D341Med (cell line): ENCODE measurements at places on chromosomes 6 and 20.

DNA sequence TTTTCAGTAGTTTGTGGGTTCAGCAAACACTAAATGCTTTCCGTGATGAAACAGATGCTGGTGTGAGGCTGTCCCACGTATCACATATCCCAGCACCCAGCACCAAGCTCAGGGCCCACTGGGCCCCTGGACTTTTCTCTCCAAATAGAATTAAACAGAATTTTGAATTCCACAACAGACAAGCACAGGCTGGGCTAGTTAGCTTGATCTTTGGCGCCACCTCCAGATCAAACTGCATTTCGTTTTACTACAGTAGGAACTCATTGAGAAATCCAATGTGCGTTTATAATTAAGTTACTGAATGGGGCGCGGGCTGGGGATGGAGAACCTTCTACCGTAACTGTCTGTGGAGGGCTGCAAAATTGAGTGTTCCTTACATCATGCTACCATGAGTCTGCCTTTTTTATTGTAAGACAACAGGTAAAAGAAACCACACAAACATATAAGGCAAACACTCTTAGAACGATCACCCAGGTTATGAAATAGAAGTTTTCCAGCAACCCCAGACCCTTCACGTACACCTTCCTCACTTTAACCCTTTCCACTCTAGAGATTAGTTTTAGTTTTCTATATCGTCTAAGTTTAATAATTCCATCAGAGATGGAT is 107.8 kb downstream of the ZFP64 start:
- peak; percentile 63 for DNase-seq

DNA sequence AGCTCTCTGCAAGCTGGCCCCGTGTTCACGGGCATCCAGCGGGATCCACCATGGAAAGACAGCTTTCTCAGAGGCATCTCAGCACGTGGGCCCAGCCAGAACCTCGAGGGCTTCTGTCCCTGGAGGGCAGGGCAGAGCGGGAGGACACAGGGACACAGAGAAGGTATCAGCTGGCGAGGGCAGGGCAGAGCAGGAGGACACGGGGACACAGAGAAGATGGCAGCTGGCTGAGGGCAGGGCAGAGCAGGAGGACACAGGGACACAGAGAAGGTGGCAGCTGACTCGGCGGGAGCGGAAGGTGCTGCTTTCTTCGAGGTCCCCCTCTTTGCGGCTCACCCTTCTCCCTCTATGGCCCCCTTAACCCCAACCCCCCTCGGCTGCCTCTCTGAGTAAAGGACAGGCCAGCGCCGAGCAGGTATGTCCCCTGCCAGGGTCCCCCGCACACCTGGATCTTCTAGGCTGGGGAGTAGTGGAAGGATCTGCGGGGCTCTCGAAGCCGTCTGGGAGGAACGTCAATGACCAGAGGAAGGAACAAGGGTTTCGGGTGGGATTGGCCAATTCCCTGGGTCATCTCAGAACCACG is 28.9 kb upstream of the BHLHE23 start:
- no peak for DNase-seq

DNA sequence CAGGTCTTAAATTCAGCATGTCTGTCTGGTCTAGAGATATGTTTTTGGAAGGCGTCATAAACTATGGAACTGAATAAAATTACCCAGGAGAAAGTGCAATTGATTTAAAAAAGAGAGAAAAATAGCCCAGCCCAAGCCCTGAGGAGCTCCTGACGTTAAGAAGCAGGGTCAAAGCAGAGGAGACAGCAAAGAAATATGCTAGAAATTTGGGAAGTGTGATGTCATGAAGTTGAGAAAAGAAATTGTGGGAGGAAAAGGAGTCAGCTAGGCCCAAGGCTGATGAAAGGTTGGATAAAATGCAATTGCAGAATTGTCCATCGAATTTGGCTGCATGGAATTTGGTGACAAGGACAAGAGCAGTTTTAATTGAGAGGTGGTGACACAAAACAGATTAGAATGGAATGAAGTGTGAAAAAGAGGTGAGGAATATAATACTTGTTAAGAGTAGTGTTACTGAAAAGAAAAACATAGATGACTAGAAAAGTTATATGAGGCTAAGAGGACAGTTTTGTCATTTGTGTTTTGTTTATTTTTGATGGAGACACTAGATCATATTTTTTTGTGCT is 381.6 kb downstream of the LAMA2 start:
- DNase-seq: no peak

GRCh38 chr20:24977797-24978196 is 14.8 kb downstream of the APMAP start:
- DNase-seq: no peak

GRCh38 chr6:125794342-125795137 is 3.8 kb downstream of the NCOA7 start:
- no peak for DNase-seq

DNA sequence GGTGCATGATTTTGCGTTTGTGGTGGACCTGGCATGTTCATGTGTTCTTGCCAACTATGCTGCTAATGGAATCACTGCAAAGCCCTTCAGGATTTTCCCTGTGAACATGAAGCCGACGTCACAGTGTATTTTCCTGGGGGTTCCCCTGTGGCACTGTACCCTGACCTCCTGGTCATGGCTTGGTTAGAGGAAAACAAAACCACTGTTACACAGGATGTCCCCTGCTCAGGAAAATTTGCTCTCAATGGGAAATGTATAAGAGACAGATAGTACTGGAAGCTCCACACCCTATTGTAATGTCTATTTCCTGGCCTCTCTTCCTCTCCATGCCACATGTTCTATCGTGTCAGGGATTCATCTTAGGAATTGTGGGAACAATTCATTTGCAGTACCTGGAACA is 19.7 kb downstream of the TSHZ2 start:
- DNase-seq: no peak

- peak; percentile 65 for DNase-seq
These were observed 125.8 kb downstream of the MRPL14 start for GRCh38 chr6:44001318-44002066.

DNA sequence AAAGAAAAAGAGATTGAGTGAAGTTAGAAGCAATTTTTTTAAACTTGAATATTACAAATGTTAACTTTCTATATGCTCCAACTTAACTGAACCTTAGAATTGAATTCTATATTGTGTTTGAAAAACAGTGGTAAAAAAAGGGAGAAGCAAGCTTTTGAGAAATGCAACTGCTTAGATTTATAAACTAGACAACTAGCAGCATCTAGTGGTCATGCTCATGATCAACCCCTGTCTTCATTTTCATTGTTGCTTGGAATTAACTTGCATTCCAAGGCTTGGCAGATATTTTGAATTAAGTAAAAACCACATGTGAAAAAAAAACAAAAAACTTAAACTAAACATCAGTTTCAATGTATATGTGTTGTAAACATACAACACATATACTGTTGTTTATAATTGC is 113.1 kb downstream of the C6orf58 start:
- DNase-seq: peak; percentile 32

- DNase-seq: no peak
These were observed 30.3 kb upstream of the ADGRG6 start for GRCh38 chr6:142271476-142271875.

DNA sequence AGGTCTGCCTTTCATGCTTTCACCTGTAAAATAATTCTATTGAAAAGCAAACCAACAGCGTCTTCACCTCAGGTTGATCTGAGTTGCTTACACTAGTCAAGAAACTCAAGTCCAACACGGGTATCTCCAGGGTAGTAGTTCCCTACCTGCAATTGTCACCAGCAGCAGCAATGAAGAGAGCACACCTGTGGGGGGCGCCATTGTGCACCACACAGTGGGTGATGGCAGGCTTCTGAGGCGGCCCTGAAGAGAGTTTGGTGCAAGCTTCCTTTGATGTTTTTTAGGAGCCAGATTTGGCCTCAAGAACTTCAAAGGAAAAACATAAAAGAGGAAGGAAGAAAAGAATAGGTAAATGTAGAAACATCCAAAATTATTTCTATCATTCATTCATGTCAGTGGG is 45.1 kb downstream of the KIAA0319 start:
- no peak for DNase-seq

DNA sequence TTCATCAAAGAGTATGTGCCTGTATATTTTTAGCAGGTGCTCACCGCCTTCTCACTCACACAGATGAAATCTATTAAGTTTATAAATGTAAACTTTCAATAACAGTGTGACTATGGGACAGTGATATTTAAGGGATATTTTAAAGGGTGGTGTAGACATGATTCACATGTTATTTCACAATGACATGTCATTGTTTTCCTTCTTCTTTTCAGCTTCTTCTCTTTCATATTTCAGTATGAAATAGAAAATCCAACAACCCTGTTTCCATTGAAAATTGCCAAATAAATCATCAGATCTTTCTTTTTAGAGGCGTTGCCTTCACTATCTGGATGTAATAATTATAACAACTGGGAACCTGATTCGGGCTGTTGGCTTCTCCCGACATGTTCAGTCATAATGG is 54.8 kb downstream of the PFDN4 start:
- no peak for DNase-seq

DNA sequence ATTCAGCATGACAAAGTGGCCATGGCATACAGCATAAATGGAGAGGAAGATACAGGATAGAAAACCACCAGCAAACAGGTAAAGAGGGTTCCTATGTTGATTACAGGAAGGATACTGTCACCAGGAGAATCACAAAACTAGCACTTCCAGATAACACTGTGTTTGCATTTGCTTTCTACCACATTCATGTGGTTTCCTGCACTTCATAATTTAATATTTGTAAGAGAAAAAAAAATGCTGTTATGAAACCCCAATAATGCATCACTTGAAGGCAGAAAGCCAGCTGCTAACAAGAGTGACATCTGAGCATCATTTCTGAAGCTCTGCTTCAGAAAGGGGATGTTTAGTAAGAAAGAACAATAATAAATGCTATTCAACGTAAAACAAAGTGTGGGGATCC is 106.6 kb downstream of the ATXN1 start:
- no peak for DNase-seq

GRCh38 chr20:56765172-56766073 is 136.3 kb downstream of the TFAP2C start:
- no peak for DNase-seq

DNA sequence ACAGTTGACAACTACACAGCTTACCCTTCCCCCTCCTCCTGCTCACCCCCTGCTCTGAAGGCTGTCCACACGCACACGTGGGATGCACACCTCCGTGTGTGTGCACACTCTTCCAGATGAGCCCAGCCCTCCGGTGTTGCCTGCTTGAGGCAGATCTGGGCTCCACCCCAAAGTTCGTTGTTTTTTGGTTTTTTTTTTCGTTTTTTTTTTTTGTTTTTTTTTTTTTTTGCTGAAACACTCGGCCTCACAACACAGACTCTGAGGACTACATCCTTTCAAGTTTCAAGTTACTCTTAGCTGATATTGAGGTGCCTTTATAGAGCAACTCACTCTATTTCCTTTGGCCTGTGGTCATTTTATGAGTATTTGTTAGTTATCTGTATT is 88.2 kb downstream of the RREB1 start:
- DNase-seq: no peak

GRCh38 chr20:19435316-19435715 is 222.9 kb downstream of the SLC24A3 start:
- DNase-seq: no peak

DNA sequence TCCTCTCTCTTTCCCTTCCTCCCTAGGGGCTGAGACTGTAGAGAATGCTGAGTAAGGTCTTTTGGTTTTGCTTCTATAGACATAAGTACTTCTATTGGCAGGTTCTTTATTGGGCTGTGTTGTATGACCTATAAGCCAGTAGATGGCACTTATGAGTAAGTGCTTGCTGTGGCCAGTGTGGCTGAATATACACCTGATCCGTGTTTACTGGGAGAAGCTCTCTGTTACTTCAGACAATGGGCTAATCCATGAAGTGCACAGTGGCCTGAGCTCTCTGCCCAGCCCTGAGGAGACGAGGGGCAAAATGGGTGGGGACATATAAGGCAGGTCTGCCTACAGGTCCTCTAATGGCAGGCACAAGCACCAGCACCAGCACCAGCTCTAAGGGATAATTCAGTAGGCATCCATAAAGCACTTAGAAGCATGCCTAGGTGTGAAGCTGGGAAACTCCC is 610.3 kb downstream of the RNF144B start:
- DNase-seq: peak; percentile 67

GRCh38 chr6:13012977-13013680 is 296.6 kb downstream of the PHACTR1 start:
- peak; percentile 29 for DNase-seq

DNA sequence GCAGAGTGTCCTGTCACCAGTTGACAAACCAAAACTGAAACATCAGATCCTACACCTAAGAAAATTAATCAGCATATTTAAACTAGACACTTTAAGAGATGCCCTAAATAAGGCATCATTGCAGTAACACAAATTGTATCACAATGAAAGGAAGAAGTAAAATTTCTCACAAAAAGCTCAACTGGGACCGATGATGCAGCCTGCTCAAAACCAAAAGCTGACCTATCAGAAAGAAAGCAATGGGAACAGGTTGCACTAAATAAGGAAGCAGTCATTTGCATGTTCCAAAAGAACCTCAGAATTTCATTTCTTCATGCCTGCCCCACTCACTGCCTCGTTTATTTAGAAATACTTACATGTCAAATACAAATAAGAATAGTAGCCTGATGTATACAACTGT is 12.1 kb downstream of the HIVEP2 start:
- no peak for DNase-seq

- DNase-seq: no peak
These were observed 518.3 kb downstream of the KIF16B start for GRCh38 chr20:16054985-16055384.

DNA sequence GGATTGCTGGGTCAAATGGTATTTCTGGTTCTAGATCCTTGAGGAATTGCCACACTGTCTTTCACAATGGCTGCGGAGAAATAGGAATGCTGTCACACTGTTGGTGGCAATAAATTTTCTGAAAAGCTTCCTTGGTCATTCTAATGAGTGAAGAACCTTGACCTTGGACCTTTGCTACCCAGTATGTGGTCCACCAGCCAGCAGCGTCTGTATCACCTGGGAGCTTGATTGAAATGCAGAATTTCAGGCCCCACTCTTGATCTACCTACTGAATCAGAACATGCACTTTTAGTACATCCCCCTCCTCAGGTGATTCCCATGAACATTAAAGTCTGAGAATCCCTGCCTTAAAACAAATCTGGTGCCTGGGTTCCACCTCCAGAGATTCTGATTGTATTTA is 27.5 kb upstream of the GLP1R start:
- no peak for DNase-seq

DNA sequence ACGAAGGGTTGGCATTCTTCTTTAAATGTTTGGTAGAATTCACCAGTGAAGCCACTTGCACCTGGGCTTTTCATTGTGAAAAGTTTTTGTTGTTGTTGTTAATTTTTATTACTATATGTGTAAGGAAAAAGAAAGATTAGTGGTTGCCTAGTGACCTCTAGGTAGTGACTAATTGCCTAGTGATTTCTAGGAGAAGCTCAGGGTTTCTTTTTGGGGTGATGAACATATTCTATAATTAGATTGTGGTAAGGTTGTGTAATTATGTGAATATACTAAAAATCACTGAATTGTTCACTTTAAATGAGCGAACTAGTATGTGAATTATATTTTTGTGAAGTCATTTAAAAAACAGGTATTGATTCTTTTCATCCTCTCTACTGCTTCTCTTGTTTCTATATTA is 123.8 kb upstream of the TMEM170B start:
- DNase-seq: no peak

GRCh38 chr20:54351371-54352136 is 123.8 kb upstream of the DOK5 start:
- DNase-seq: no peak

GRCh38 chr6:10000551-10000950 is 414.3 kb downstream of the TFAP2A start:
- DNase-seq: no peak
